ENCODE measurements at places on chromosomes 7 and 10.

DNA sequence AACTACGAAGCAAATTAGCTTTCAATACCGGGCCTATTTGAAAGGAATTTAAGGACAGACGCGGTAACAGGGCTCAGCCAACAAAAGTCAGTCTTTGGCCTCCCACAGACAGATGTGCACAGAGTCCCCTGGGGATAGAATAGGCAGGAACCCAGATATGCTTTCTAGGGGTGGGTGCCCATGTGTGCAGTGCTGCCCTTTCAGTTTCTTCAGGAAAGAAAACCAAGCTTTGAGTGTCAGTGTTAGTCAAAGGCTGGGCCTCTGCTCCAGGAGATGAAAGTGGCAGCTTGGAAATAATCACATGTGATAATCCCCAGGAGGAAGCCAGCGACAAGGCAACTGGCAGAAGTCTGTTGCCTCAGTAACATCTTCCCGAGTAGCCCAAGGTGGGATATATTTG lies 43.8 kb upstream of the CSTF2T start:
- DNase-seq = no peak

GRCh38 chr7:1839701-1840100 lies 169.6 kb downstream of the ELFN1 start:
- no peak for DNase-seq

DNA sequence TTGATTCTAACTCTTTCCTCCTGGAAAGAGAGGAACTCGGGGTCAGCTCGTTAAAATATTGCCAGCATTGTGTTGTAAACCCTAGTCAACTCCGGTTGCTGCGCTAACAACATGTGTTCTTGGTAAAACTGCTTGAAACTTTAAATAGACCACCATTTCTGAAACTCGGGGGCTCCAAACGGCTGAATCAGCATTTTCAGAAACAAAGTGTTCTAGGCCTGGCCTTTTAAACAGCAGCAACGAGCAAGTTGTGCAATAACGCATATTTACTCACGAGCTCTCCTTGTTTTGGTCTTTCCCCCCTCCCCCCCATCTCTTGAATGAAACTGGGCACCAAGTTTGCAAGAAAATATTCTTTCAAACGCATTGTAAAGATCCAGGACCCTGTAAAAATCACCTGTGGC lies 9.2 kb upstream of the GRB10 start:
- DNase-seq = no peak

DNA sequence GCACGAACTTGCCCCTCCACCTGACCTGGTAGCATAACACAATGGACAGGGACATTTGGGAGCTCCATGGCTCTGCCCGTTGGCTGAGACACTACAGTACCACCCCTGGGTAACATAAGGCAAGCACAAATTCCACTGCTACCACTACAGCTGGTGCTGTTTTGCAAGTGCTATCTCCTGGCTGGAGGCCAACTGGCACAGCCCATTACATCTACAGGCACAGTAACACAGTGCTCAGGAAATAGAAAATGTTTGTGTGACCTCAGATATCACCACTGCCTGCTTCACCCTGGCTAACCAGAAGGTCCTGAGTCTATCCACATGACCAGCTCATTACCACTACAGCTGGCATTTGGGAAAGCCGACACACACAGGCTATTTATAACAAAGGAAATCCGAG lies 631.1 kb upstream of the MBL2 start:
- DNase-seq = no peak

- no peak for DNase-seq
These were observed 168.5 kb downstream of the TEX36 start for GRCh38 chr10:125514206-125515162.

- no peak for DNase-seq
These were observed 29.8 kb downstream of the PRR15 start for GRCh38 chr7:29593459-29593858.

DNA sequence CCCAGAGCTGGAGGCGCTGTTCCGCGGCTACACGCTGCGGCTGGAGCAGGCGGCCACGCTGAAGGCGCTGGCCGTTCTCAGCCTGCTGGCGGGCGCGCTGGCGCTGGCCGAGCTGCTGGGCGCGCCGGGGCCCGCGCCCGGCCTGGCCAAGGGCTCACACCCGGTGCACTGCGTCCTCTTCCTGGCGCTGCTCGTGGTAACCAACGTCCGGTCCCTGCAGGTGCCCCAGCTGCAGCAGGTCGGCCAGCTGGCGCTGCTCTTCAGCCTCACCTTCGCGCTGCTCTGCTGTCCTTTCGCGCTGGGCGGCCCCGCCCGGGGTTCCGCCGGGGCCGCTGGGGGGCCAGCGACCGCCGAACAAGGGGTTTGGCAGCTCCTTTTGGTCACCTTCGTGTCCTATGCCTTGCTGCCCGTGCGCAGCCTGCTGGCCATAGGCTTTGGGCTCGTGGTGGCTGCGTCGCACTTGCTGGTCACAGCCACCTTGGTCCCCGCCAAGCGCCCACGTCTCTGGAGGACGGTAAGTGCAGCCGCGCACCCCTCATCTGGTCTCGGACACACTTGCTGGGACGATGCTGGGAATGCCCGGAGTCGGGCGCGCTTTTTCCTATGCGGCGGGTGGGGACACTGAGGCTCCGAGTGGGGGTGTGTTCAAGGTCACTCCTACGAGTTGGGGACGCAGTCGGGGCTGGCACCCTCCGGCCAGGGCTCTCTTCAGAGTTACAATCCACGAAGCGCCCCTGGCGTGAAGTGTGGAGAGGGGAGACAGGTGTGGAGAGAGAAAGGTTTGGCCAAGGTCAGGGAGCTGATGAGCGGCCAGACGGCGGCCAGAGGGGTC lies 717 bp downstream of the ADCY1 start:
- no peak for DNase-seq

- DNase-seq = no peak
These were observed 68.6 kb downstream of the NSUN6 start for GRCh38 chr10:18582803-18583202.

DNA sequence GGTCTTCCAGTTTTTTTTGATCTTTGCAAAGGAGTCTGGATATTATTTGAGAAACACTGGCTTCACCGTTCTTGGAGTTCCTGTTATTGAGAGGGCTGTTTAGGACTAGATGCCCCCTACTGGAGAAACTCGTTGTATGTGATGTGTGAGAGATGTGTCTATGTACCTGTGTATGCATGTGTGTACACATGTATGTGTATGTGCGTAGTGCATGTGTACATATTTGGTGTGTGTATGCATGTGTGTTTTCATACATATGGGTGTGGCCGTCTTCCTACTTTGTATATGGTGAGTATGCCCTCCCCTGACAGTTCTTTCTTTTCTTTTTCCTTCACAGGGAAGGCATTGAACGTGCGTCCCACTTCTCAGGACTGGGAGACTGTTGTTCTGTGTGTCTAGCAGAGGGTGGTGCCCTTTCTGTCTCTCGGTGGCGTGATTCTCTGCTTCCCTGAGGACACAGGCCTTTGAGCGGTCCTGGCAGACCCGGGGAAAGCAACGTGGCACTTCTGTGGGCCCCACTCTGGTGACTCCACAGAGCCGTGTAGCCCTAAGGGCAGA lies 3.0 kb upstream of the CALHM3 start:
- DNase-seq = no peak

GRCh38 chr7:84502239-84502638 lies 307.6 kb upstream of the SEMA3A start:
- no peak for DNase-seq

DNA sequence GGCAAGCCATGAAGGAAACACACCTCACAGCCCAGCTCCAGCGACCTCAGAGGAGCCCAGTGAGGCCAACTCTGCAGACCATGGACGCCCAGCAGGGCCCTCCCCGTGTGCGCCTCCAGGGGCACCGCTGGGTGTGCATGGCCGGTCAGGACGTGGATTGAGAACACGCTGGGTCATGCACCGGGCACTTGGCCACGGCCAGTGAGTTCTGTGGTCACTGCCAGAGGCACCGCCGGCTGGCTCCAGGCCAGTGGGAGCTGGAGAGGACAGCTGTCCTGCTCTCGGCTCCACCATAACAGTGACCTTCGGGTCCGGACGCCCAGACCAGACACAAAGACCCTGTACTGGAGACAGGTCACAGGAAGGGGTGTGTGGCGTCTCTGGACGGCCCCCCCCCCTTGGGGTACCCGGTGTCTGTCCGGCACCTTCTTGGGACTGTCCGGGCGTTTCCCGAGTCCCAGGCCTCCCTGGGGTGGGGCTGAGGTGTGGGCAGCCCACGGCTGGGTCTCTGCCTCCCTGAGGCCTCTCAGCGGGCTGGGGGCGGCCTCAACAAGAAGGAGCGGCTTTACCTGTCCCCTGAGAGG lies 50.4 kb upstream of the NKX6-2 start:
- DNase-seq = no peak

- DNase-seq = no peak
These were observed 47.8 kb upstream of the JAZF1 start for GRCh38 chr7:28228396-28228795.

DNA sequence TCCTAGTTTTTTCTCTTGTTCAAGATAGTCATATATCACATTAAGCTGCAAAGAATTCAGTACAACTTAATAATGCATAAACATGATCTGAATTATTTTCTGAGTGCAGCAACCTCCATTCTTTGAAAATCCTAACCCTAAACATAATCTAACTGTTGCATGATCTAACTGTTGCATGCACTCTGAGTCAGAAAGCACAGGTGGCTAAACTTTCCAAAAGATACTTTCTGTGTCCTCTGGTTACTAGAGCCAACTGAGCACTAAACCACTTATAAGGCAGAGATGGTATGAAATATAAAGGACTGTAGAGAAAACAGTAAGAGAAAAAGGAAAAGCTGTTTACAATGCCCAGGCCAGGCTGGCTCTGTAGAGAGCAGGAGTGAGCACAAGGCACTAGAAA lies 23.0 kb upstream of the FAM133B start:
- no peak for DNase-seq

DNA sequence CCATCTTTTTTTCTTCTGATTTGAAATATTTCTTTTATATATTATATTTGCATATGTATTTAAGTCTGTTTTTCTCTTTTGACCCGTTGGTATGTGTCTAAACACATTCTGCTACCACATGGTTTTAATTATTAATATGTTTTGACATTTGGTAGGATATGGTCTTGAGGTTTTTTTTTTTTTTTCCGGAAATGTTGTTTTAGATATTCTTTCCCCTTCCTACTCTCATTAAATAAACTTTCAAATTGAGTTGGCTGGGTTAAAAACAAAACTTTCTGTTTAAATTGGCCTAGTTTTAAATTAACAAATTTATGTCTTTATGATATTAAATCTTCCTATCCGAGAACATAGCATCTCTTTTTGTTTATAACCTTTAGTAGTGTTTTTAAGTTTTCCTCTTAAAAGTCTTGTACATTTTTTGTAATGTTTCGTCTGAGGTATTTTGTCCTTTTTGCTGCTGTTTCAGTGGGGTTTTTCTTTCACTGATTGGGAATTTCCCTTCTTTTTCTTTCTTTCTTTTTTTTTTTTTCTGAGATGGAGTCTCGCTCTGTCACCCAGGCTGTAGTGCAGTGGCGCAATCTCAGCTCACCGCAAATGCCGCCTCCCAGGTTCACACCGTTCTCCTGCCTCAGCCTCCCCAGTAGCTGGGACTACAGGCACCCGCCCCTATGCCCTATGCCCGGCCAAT lies 25.4 kb downstream of the STAM start:
- DNase-seq = no peak

GRCh38 chr7:63073286-63073685 lies 925.4 kb upstream of the ZNF722 start:
- no peak for DNase-seq

DNA sequence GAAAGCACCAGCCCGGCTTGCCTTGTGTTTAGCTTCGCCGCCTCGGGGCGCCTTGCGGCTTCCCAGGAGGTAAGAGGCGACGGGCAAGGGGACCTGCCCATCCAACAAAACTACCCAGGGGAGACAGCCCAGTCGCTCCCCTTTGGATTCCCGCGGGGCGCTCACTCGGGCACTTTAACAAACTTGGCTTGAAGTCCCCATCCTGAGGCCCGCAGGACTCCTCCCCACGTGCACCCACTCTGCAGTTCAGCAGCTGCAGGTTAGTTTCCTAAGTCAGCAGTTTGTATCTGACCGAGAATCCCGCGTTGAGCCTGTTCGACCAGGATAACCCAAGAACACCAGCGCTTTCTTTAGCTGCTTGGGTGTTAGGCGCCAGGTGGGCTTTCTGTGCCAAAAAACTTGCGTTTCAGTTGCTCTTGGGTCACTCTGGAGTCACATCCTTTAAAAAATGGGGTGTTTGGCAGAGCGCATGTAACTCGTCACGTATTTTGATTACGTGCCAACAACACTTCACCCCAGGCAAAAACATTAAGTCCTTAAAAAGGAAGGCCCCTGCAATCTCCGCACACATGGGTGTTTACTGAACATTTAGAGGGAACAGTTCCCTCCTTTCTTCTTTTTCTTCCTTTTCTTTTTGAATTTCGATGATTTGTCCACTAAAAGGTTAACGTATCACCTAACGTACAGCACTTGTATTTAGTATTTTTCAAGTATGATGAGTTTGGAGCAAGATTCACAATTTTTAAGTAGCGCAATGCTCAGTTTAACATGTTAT lies 876 bp downstream of the DNAH11 start:
- DNase-seq = no peak

GRCh38 chr7:45677311-45677900 lies 103.2 kb downstream of the ADCY1 start:
- DNase-seq = no peak

- DNase-seq = no peak
These were observed 85.9 kb downstream of the MDFIC start for GRCh38 chr7:115007751-115008150.

- DNase-seq = no peak
These were observed 64.6 kb downstream of the CUX1 start for GRCh38 chr7:101882005-101882421.

DNA sequence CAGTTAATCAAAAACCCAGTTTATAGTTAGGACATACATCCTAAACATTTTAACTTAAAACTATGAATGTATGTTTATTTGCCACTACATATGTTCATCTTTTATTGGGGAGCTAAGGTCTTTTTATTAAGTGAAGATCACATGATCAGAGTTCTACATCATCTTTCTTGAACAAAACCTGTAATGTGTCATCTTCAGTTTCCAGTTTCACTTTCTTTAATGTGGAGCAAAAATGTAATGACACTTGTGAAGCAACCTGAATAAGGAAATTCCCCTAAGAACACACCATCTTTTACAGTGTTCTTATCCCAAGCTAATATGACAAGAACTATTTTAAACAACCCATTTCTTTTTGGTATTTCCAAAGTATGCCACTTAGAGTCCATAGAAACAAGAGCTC lies 166.7 kb upstream of the BET1 start:
- DNase-seq = no peak

DNA sequence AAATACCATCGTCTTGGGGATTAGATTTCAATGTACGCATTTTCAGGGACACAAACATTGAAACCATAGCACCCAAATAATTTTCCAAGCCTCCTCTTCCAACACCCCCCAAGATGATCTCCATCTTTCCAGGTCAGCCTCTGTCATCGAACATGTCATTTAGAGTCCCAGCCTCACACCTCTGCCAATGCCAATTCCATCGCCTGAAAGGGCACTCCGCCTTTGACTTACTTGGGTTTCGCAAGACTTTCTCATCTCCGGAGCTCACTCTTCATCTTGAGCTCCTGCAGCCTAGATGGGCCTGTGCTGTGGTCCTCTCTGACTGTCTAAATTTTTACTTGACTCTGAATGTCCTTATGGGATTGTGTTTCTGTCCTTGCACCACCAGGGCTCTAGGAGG lies 10.4 kb upstream of the FAM241B start:
- DNase-seq = no peak

GRCh38 chr10:113843972-113844485 lies 9.9 kb downstream of the DCLRE1A start:
- DNase-seq = no peak

- DNase-seq = no peak
These were observed 248.9 kb downstream of the COBL start for GRCh38 chr7:51067757-51068156.
